ENCODE measurements at places on chromosomes 1 and 21.

- no peak for DNase-seq
These were observed 2.1 kb downstream of the SAMSN1 start for GRCh38 chr21:14543983-14544382.

DNA sequence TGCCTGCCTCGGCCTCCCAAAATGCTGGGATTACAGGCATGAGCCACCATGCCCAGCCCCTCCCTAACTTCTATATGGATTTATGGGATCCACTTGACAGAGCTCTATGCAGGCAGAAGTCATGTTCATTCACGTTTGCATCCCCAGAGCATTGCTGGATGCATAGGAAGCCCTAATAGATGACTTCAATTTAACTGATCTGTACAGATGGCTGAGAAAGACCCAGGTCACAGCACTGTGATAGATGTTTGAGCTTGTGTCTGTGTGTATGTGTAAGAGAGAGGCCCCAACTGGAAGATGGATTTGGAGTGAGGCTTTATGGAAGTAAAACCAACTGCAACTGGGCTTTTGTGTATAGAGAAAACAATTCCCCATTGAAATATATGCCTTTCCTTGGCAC lies 30.9 kb upstream of the PLXNA2 start:
- DNase-seq = no peak

GRCh38 chr21:29490016-29490415 lies 191.3 kb downstream of the BACH1 start:
- no peak for DNase-seq

- DNase-seq = no peak
These were observed 606.1 kb upstream of the USP24 start for GRCh38 chr1:55821234-55821633.

- no peak for DNase-seq
These were observed 65.5 kb upstream of the LAPTM5 start for GRCh38 chr1:30822966-30823581.

DNA sequence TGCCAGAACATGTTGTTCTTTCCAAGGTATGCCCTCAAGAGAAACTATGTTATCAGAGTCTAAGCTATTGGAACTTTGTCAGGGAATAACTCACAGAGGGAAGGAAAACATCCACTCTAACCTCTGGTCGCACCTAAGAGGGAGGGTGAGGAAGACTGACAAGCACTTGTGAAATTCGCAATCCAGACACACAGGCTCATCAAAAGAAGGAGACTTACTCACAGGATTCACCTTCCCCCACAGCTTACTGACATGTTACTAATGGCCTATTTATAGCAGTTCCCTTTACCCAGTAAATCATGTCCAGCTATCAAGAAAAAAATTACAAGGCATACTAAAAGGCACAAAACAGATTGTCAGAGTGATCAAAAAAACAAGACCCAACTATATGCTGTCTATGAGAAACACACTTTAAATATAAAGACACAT lies 36.9 kb downstream of the WDR64 start:
- DNase-seq = no peak

DNA sequence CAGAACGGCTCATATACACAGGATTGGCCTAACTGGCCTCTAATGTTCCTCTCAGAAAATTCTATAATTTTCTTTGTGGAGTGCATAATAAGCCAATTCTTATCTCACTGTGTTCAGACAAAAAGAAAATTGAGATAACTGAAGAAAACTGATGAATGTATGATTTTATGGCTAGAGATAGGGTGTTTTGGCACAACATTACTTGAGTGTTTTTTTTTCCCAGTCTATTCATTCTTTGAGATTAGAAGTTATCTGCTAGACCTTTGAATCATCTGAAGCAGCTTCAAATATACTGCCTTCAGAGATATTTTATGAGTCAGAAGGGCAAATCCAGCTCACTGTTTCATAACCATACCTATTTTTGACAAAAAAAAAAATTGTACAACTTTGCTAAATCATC lies 85.6 kb downstream of the VAV3 start:
- DNase-seq = no peak

- no peak for DNase-seq
These were observed 232.3 kb upstream of the USP24 start for GRCh38 chr1:55447488-55447887.

- DNase-seq = peak; percentile 94
These were observed 639.3 kb downstream of the PTPRU start for GRCh38 chr1:29875557-29876028.

DNA sequence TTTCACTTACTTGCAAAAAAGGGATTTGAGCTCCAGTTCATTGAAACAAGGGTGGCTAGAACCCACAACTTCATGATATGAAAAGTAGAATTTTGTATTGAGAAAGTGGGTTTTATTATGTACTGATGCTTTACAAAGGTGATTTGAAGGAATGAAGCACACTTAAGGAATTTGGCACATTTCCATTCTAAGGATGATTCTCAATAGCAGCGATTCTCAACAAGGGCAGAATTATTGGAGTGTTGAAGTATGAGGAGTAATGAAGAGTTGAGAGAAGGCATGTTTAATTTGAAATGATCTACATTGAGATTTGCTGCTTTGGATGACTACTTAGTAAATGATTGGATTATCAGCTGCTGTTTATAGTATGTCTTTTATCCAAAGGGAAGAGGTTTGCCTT lies 54.7 kb downstream of the FNBP1L start:
- no peak for DNase-seq

DNA sequence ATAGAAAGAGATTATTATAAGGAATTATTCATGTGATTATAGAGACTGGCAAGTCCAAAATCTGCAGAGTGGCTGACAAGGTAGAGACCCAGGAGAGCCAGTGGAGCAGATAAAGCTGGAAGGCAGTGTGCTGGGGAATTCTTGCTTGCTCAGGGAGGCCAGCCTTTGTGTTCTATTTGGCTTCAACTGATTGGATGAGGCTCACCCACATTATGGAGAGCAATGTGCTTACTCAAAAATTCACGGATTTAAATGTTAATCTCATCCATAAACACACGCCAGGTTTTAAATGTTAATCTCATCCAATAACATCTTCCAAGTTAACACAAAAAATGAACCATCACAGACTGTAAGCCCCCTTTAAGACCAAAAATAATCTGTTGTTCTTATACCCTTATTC lies 30.2 kb upstream of the PHGDH start:
- DNase-seq = no peak

DNA sequence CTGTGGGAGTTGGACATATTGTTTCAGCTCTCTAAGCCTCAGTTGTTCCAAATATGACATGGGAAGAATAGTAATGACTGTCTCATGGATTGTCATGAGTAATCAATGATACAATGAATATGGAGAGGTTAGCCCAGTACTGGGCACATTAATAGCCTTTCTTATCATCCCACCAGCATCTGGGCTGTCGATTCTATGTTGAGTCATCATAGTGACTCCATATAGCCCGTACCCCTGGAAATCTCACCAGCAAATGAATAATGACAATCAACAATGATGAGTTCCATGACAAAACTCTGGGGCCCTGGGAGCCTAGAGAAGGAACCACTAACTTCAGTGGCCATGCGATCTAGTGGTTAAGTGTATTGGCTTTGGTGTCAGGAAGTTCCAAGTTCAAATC lies 39.7 kb upstream of the GJB5 start:
- DNase-seq = no peak

GRCh38 chr1:6301526-6301925 lies 40.6 kb upstream of the GPR153 start:
- no peak for DNase-seq

DNA sequence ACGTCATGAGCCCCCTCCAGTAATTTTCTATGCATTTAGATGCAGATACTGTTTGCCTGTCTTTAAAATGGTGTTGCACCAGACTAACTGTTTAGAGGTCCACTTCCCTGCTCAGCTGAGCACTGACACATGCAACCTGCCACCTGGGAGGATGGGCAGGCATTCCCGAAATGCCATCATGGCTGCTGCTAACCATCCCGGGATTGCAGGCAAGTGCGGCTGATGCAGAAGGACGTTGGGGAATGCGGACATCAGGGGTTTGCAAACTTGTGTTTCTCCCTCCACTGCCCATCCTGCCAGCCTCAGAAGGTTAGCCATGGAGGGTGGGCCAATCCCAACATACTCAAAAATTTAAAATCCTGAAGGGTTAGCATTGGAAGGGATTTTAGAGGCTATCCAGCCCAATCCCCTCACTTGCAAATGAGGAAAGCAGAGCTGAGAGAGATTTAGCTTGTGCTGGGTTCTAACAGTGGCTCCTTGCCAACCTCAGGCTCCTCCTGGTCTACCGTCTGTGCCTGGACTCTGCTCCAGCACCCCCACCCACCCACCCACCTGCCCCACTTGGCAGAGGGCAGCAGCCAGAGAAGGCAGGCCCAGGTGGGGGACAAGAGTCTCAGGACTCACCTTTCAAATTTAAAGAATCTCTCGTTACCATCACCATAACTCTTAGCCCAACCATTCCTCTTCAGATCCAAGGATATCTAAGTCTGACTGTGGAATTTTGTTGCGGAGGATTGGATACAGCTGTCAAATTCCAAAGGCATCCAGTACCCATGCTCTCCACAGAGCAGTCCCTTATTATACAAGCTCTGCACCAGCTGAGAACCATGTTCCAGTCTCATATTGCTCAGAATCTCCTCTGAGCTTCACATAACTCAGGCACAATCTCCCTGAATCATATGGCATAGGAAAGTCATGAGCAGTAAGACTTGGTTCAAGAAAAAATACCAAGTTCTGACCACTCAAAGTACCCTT lies 34.2 kb downstream of the HIVEP3 start:
- no peak for DNase-seq
